GM23338 (cell line): ENCODE measurements at places on chromosomes 2 and 18. TPM values are rescaled to one million over a fixed set of nuclear protein-coding genes. Genes with fewer than 3 reads are reported as not detected.

DNA sequence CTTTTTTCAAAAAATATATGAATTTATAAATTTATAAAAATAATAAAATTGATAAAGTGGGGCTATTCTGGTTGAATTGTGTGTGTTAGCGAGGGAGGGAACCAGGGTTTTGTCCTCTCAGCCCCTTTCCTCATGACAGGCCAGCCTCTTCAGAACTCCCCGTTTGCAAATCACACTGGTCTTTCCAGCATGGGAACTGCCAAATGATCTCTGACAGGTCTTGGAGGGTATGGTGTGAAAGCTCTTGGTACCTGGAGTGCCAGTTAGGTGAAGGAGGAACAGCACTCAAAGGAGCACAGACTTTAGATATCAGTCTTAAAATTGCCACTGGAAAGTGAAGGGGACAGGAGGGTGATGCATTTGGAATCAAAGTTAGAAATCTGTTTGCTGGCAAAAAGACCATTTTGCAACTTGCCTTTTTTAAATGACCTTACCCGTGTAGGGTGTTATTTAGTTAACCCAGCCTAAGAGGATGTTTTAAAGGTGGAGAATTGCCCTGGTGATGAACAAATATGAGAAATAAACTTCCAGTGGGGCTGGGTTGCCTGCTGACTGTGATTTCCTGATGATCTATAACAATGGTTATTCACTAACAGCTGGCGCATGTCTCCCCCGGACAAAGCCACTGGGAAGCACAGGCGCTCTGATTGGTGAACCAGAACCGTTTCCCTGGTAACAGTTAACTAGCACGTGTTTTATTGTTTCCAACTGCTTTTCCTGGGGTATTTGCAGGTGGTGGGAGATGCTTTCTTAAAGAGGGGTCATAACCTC, 85.3 kb upstream of the EFEMP1 start:
- H3K36me3 ChIP-seq, result no peaks in the 10 kb centered on the region
- H3K27ac ChIP-seq, result no peak overlapping the region
- peak; percentile 91 for DNase-seq
- H3K4me3 ChIP-seq, result no peak overlapping the region

The TM4SF20 gene
- total RNA-seq, result not detected in 2 replicates

GRCh38 chr2:237743561-237744269, 54.9 kb upstream of the RBM44 start:
- no peak overlapping the region for H3K4me3 ChIP-seq
- no peaks in the 10 kb centered on the region for H3K27me3 ChIP-seq
- no peak overlapping the region for H3K27ac ChIP-seq
- H3K36me3 ChIP-seq, result no peaks in the 10 kb centered on the region

GRCh38 chr18:48592540-48593171, 53.8 kb downstream of the CTIF start:
- no peak overlapping the region for H3K27ac ChIP-seq
- no peak for DNase-seq
- H3K4me1 ChIP-seq, result no peaks in the 10 kb centered on the region
- H3K4me3 ChIP-seq, result no peak overlapping the region

DNA sequence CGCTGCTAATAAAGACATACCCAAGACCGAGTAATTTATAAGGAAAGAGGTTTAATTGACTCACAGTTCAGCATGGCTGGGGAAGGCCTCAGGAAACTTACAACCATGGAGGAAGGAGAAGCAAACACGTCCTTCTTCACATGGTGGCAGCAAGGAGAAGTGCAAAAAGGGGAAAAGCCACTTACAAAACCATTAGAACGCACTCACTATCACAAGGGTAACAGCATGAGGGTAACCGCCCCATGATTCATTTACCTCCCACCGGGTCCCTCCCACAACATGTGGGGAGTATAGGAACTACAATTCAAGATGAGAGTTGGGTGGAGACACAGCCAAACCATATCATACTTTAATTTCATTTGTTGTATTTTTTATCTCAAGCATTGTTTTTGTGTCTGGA, 67.5 kb downstream of the ATP9B start:
- H3K27ac ChIP-seq, result no peak overlapping the region
- H3K36me3 ChIP-seq, result no peaks in the 10 kb centered on the region
- no peaks in the 10 kb centered on the region for H3K4me1 ChIP-seq

The UGT1A8 gene
- total RNA-seq, result 0.45 TPM in 1 of 2 replicates, not detected in the other

The CHAC2 gene
- total RNA-seq, result 17.9 and 20.9 TPM in 2 replicates

DNA sequence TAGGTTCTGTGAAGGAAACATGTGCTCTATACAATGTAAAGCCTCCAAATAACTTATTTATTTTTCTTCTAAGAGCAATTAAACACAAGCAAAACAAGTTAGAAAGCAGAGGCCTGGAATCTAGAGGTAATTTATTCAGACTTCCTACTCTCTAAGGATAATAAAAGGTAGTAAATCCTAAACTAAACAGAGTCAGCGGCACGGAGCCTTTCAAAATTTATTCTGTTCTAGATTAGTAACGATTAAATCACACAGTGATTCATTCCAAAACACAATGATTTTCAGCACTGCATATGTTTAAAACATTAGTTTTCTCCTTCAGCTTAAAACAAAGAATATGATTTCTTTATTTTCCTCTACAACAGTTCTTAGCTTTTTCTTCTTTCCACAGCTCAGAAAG, 160.9 kb downstream of the FBXO15 start:
- no peaks in the 10 kb centered on the region for H3K27me3 ChIP-seq
- H3K4me3 ChIP-seq, result no peak overlapping the region
- no peaks in the 10 kb centered on the region for H3K36me3 ChIP-seq
- no peak overlapping the region for H3K27ac ChIP-seq
- no peaks in the 10 kb centered on the region for H3K4me1 ChIP-seq

The AQP12B gene
- not detected in 2 replicates for total RNA-seq

- peaks cover 61% of the 10 kb centered on the region for H3K4me1 ChIP-seq
- H3K27ac ChIP-seq, result peak overlapping the region; percentile 84
- H3K36me3 ChIP-seq, result no peaks in the 10 kb centered on the region
- H3K27me3 ChIP-seq, result no peaks in the 10 kb centered on the region; the same call in 1 of the 2 replicates
Measured at GRCh38 chr2:128491692-128492244, 173.1 kb upstream of the HS6ST1 start.

GRCh38 chr2:37886745-37887144, 38.3 kb upstream of the RMDN2 start:
- no peak overlapping the region for H3K4me3 ChIP-seq
- H3K4me1 ChIP-seq, result peaks cover 9% of the 10 kb centered on the region; the same call in 1 of the 2 replicates
- no peaks in the 10 kb centered on the region for H3K36me3 ChIP-seq

DNA sequence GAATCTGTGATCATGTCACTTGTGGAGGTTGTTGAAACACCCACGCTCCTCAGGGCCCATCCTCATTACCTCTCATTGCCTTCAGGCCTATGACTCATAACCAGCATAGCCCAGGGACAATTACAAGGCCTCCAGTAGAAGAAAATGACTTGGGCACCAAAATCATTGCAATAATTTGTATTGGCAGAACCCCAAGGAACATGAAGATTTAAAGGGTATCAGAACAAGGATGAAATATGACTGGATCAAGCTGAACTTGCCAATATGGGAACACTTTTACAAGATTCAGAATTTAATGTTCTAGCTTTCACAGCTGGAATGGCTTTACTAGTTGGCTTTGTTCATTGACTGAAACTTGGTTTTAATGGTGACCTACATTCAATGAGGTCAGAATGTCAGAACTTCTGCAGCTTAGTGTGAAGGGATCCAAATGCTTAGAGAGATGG, 156.4 kb downstream of the COPS8 start:
- H3K36me3 ChIP-seq, result no peaks in the 10 kb centered on the region; the same call in 1 of the 2 replicates
- H3K27me3 ChIP-seq, result no peaks in the 10 kb centered on the region
- no peak overlapping the region for H3K4me3 ChIP-seq

- no peaks in the 10 kb centered on the region for H3K27me3 ChIP-seq
- no peak overlapping the region for H3K27ac ChIP-seq
- no peaks in the 10 kb centered on the region for H3K36me3 ChIP-seq
- no peak for DNase-seq
- H3K4me3 ChIP-seq, result no peak overlapping the region
Measured at GRCh38 chr2:191173206-191173605, 22.4 kb upstream of the STAT4 start.

The OSR1 gene
- total RNA-seq, result 0.24 TPM in 1 of 2 replicates, not detected in the other

DNA sequence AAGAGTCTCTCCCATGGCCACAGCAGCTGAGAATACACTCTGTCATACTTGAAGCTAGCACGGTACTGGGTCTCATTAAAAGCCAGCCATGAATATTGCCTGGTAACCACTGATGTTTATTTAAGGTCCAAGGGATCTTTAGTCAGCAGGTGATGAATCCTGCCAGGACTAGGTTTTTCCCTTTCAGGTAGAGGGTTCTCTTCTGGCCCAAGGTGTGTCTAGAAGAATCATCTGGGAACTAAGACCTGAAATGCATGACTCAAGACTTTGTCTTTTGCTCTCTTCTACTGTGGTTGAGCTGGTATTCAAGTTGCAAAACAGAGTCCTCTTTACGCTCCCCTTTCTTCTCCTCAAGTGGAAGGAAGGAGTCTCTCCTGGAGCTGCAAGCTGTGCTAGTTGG, 400.5 kb upstream of the FSIP2 start:
- no peak for DNase-seq
- no peaks in the 10 kb centered on the region for H3K4me1 ChIP-seq
- H3K36me3 ChIP-seq, result no peaks in the 10 kb centered on the region
- H3K27ac ChIP-seq, result no peak overlapping the region

The ERBB4 gene
- 0.73 and 1.4 TPM in 2 replicates for total RNA-seq

DNA sequence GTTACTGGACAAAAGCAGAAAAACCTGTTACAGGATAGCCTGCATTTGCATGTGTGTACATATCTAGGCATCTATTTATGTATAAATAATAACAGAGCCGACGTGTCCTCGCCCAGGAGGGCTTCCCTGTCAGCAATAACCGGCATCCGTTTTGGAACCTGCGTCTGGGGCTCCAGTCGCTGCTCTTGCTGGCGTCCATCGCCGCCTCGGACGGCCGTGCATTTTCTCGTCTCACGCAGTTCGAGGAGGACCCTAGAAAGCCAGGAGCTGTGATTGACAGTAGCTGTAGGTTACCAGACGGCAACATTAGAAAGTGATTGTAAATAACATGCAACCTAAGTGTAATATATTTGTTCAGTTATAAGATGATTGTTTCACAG, 132.6 kb downstream of the NFATC1 start:
- H3K27me3 ChIP-seq, result no peaks in the 10 kb centered on the region
- no peaks in the 10 kb centered on the region for H3K36me3 ChIP-seq
- no peak overlapping the region for H3K4me3 ChIP-seq
- H3K27ac ChIP-seq, result no peak overlapping the region
- DNase-seq, result no peak

DNA sequence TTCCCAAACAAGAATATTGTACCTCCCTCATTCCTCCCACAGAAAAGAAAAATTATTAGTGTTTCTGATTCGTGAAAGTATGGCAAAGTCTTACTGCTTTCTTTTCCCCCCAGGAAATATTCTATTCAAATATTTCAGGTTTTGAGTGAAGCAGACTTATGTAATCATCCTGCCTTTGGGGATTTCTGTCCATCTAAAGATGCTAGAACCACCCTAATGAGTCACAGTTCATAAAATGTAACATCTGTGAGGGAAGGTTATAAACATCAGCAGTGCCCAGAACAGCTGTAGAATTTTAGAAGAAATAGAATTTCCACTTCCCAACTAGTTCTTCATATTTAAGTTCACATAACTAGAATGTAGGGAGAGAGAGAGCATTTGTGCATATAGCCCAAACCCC, 39.0 kb downstream of the EEF1B2 start:
- no peaks in the 10 kb centered on the region for H3K36me3 ChIP-seq
- no peak overlapping the region for H3K27ac ChIP-seq
- no peak for DNase-seq
- H3K4me3 ChIP-seq, result no peak overlapping the region
- no peaks in the 10 kb centered on the region for H3K27me3 ChIP-seq

The SCN7A gene
- total RNA-seq, result 0.23 and 0.42 TPM in 2 replicates

- no peaks in the 10 kb centered on the region for H3K27me3 ChIP-seq
- H3K27ac ChIP-seq, result no peak overlapping the region
- no peak for DNase-seq
- H3K4me3 ChIP-seq, result no peak overlapping the region
- no peaks in the 10 kb centered on the region; the same call in 1 of the 2 replicates for H3K4me1 ChIP-seq
Measured at GRCh38 chr2:134366359-134366758, 112.5 kb downstream of the MGAT5 start.

The CREG2 gene
- total RNA-seq, result 0.12 and 2.6 TPM in 2 replicates

DNA sequence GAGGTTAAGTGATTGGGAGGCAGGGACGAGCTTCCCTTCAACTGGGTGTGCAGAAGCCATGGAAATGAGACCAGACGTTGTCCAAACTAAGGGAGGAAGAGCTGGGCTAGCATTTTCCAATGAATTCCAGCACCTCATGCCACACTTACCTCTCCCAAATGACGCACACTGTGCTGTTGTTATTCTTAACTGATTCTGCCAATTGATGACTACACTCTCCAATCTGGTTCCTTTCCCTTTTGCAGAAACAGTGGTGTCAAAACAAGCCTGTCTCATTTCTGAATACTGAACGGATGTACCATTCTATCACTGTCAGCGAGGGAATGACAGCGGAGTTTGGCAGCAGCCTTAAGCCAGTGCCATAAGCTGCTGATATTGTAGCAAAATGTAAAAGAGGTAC, 380.5 kb upstream of the HNRNPA3 start:
- DNase-seq, result no peak
- no peaks in the 10 kb centered on the region for H3K27me3 ChIP-seq
- no peak overlapping the region for H3K27ac ChIP-seq
- H3K36me3 ChIP-seq, result no peaks in the 10 kb centered on the region

- H3K27me3 ChIP-seq, result no peaks in the 10 kb centered on the region
- H3K4me1 ChIP-seq, result peaks cover 31% of the 10 kb centered on the region
- peak overlapping the region; percentile 23; the same call in 1 of the 2 replicates for H3K27ac ChIP-seq
- H3K36me3 ChIP-seq, result no peaks in the 10 kb centered on the region
- DNase-seq, result peak; percentile 75
Measured at GRCh38 chr2:108575132-108575966, 41.1 kb downstream of the LIMS1 start.

The TANC1 gene
- total RNA-seq, result 8.5 and 9.5 TPM in 2 replicates

The CERKL gene
- 0.69 TPM in 1 of 2 replicates, not detected in the other for total RNA-seq

DNA sequence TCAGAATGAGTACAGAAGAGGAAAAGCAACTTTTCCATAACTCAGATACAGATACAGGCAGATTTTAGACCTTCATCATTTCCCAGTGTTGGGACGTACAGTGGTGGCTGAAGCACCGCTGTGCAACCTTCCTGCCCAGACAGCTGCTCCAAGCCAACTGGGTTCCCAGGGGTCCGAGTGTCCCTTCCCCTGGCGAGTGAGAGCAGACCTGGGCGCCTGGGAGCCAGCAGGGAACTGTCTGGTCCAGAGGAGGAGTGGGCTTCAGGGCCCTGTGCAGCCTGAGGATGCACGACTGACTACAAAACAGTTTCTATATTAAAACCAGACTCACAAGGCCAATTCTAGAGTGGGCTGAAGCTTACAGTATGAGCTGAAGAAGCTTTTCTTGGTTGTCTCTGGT, 11.1 kb upstream of the OR6B2 start:
- H3K4me3 ChIP-seq, result no peak overlapping the region
- peaks cover 4% of the 10 kb centered on the region; the same call in 1 of the 2 replicates for H3K27me3 ChIP-seq
- no peak overlapping the region for H3K27ac ChIP-seq
- no peaks in the 10 kb centered on the region for H3K4me1 ChIP-seq
- H3K36me3 ChIP-seq, result no peaks in the 10 kb centered on the region
- no peak for DNase-seq

GRCh38 chr18:44518666-44519065, 162.0 kb upstream of the SETBP1 start:
- no peak for DNase-seq
- no peak overlapping the region for H3K27ac ChIP-seq
- H3K36me3 ChIP-seq, result no peaks in the 10 kb centered on the region
- no peak overlapping the region for H3K4me3 ChIP-seq
- no peaks in the 10 kb centered on the region for H3K4me1 ChIP-seq
- no peaks in the 10 kb centered on the region for H3K27me3 ChIP-seq
